Adrenal gland (tissue), 19 donors: ENCODE measurements at places on chromosomes 6 and 20.

- no peak for DNase-seq
These were observed 153.6 kb downstream of the CD83 start for GRCh38 chr6:14270925-14271788.

- DNase-seq, result no peak
These were observed 50.8 kb upstream of the NRN1 start for GRCh38 chr6:6057442-6058053.

DNA sequence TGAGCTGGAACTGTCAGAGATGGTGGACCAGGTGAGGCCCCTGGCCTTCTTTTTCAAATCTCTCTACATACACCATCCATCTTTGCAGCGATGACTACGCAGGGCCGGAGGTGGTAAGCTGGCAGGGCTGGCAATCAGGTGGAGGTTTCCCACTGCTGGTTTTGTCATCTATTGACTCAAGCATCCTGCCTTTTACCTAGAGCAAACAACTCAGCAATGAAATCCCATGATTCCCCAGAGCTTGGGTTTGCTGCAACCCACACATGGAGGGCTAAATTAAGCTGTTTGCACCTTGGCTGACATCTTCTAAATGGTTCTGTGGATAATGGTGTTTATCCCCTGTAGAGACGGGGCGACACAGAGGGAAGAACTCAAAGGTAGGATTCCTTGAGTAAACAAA is 170.2 kb downstream of the SCP2D1 start:
- DNase-seq, result no peak

- DNase-seq, result no peak
These were observed 85.0 kb downstream of the SULF2 start for GRCh38 chr20:47700327-47700726.

- DNase-seq, result no peak
These were observed 5.2 kb downstream of the HIVEP1 start for GRCh38 chr6:12017263-12017662.

- DNase-seq, result peak; percentile 36
These were observed 537 bp downstream of the PPIL4 start for GRCh38 chr6:149545258-149545753.

GRCh38 chr6:106715922-106716321 is 86.5 kb downstream of the QRSL1 start:
- no peak for DNase-seq

- DNase-seq, result no peak
These were observed 6.1 kb downstream of the PRDM13 start for GRCh38 chr6:99612551-99613408.

GRCh38 chr6:146341493-146342230 is 202.0 kb upstream of the RAB32 start:
- no peak for DNase-seq
